Stimulated activated CD8-positive, alpha-beta memory T cell treated with anti-CD3 and anti-CD28 coated beads, Interleukin-7, amount 100 ng/mL, for 1 hour (primary cell): ENCODE measurements at places on chromosomes 4 and X.

GRCh38 chrX:130060122-130061069 is 49.9 kb downstream of the ELF4 start:
- DNase-seq: peak; percentile 75

- DNase-seq: no peak
Measured at GRCh38 chrX:27163236-27163635, 299.9 kb downstream of the PPP4R3C start.

GRCh38 chr4:15031197-15031596 is 28.9 kb downstream of the CPEB2 start:
- DNase-seq: no peak

DNA sequence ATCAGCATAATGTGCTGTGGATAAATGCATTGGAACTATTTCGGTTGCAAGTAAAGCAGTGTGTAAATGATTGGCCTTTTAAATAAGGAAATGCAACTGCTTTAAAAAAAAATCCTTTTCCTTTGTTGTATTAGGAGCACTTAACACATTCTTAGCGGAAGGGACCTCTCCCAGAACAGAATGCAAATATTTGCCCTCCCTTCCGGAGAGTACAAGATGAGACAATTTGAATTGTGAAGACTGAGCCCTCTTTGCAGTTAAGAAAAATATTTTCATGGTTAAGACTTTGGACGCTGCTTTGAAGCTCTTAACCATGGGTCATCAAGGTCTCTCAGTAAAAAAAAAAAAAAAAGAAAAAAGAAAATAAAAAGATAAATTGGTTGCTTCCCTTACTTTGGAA is 9.5 kb upstream of the NOX1 start:
- DNase-seq: no peak

- DNase-seq: no peak
Measured at GRCh38 chr4:69154021-69154420, 57.7 kb downstream of the UGT2B7 start.

DNA sequence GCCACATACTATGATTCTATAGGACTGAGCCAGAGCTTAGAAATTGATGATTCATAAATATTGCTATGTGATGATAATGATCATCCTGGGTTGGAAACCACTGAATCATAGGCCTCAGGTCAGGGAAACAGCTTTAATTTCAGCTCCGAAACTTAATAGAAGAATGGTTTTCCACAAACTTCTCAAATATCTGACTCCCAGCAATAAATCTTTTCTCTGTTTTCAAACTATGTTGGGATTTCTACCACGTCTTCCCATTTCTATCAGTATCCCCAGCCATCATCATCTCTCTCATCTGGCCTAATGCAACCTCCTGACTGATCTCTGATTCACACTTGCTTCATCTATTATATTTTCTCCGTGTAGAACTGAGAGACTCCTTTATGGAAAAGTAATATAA is 521.8 kb upstream of the AGA start:
- DNase-seq: no peak

- no peak for DNase-seq
Measured at GRCh38 chr4:30172416-30172815, 547.8 kb upstream of the PCDH7 start.

GRCh38 chr4:113684534-113685091 is 76.9 kb downstream of the CAMK2D start:
- no peak for DNase-seq

DNA sequence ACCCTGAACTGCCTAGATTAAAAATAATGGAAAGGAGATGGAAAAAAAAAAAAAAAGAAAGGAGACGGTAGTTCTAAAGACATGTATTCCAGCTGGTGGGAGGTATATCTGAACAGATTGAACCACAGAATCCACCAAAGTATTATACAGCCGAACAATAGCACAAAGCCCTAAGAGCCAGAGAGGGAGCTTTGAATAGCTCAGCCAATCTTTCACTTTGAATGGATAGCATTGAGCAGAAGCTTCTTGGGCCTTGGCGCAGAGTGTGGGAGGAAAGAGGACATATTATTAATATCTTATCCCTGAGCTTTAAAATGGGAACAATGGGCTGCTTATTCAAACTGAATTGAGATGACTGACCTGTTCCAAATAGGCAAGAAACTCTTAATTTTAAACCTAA is 147.8 kb upstream of the PAQR3 start:
- no peak for DNase-seq

- DNase-seq: no peak
Measured at GRCh38 chr4:77652237-77652897, 46.7 kb downstream of the CXCL13 start.

- DNase-seq: no peak
Measured at GRCh38 chr4:102723511-102723910, 37.3 kb downstream of the MANBA start.

- DNase-seq: no peak
Measured at GRCh38 chr4:1202526-1203011, 30.2 kb upstream of the SPON2 start.

- no peak for DNase-seq
Measured at GRCh38 chr4:105978684-105979296, 83.5 kb downstream of the NPNT start.

- no peak for DNase-seq
Measured at GRCh38 chr4:115154826-115155225, 41.4 kb upstream of the NDST4 start.

GRCh38 chrX:19839770-19840254 is 47.6 kb downstream of the SH3KBP1 start:
- DNase-seq: no peak
